ENCODE measurements at places on chromosomes 7 and 10.

DNA sequence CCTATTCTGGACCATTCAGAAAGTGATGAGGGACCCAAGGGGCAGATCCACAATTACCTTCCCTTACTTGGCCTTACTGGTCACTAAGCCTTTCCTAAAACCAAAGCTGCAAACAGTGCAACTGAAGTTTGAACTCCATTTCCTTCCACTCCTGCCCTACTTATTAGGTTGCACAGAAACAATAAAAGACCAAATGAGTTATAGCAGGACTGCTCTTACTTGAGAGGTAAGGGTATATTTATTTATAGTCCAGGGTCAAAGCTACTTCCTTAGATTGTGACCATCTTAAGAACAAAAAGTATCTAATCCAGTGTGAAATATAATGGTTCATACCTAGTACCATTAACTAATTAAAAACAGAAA, 27.0 kb downstream of the CDK6 start:
- no peak for DNase-seq

- DNase-seq, result no peak
Measured at GRCh38 chr7:108454674-108455550, 1.3 kb downstream of the NRCAM start.

DNA sequence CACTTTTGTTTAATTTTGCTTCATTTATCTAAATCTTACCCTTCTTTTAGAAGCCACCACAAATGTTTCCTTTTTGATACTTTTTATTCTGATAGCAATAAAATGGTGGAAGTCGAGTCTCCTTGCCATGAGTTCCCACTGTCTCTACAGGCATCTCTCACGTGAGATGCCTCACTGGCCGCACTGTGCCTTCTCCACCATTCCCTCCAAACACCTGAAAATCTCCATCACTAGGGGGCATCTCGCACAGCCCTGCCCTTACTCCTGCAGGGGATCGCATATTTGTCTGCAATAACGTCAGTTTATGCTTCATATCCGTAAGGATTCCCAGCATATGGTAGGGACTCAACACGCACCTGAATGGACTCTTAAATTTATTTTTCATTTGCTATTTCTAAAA, 56.3 kb upstream of the NCAPG2 start:
- DNase-seq, result no peak

- no peak for DNase-seq
Measured at GRCh38 chr10:84783386-84783785, 455.0 kb downstream of the CCSER2 start.

GRCh38 chr10:70462349-70462984, 16.1 kb upstream of the PALD1 start:
- DNase-seq, result no peak

DNA sequence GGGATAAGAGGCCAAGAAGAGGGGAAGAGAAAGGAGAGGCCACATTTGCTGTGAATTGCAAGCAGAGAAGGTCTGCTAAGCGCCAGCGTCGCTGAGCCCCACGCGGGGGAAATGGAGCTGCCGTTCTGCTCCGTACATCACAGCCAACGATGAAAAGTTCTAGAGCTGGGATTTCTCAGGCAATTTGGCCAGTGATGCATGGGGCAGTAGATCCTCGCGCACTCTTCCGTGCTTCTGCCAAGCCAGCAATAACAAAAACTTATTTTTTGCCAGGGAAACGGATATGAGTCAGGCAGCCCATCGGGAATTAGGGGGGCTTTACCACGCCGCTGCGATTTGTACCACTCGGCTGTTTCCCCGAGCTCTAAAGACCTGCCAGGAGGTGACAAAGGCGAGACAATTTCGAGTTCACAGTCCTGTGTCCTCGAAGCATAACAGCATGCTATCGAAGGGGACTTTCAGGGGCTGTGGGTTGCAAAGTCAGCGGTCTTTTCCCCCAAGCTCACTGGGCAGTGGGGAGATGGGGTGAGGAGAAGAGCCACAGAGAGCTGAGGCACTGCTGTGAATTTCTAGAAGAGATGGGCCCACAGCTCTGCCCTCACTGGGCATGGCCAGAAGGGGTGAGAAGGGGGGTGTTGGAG, 30.0 kb upstream of the SLF2 start:
- DNase-seq, result no peak

- no peak for DNase-seq
Measured at GRCh38 chr7:46015107-46015868, 94.2 kb upstream of the IGFBP3 start.

GRCh38 chr10:646118-646524, 43.3 kb downstream of the DIP2C start:
- DNase-seq, result no peak

DNA sequence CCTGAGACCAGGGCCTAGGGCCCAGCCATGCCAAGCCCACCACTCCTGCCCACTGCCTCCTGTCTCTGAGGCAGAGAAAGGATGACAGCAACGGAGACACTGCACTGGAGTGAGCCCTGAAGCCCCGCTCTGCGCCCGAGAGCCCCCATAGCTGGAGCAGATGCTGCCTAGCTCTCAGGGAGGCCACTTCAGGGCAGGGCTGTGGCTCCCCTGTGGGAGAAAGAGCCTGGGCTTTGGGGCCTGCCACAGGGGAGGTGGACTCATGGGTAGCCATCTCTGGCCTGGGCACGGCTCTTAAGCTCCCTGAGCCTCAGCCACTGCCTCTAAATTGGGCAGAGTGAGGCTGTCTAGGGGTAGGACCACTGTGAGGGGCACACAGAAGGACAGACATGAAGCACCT, 214.2 kb downstream of the GRID1 start:
- no peak for DNase-seq

DNA sequence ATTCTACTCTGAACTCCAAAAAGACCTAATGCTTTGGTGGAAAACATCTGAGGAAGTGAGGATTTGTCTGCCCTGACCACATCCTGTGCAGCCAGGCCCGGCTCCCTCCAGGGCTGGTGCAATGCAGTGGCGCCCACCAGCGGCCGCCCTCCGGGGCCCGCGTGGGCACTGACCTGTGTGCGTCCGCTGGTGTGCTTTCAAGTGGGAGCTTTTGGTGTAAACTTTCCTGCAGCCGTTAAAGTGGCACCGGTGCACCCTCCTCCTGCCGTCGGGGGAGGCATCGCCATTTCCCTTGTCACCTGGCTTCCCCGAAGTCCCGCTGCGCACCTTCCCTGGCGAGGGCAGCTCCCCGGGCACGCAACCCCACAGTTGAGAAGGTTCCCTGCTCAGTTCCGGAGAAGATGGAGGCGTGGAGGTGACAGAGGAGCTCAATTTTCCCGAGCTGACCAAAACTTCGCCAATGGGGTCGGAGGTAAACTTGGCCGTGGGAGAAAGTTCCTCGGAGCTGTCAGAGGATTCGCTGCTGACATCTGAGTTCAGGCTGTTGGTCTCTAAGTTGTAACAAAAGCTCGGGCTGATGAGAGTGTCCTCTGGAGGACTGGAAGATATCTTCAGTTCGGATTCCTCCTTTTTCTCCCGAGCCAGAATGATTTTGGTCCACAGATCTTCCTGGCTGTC, 3.4 kb downstream of the KLF6 start:
- peak; percentile 45 for DNase-seq

DNA sequence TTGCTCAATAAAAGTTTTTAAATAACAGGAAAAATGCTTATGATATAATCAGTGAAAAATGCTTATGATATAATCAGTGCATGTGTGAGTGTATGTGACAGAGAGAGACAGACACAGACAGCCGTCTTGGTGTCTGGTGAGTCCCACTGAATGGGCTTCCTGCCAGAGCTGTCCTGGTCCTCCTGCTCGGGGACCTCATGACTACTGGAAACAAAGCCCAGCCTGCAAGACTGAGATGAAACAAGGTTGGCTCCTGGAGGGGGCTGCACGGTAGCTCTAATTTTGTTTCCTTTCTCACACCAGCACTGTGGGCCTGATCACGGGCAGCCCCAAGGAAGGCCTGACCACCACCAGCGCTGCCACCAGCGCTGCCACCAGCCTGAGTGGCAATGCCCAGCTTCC, 57.3 kb downstream of the NRP1 start:
- DNase-seq, result no peak

DNA sequence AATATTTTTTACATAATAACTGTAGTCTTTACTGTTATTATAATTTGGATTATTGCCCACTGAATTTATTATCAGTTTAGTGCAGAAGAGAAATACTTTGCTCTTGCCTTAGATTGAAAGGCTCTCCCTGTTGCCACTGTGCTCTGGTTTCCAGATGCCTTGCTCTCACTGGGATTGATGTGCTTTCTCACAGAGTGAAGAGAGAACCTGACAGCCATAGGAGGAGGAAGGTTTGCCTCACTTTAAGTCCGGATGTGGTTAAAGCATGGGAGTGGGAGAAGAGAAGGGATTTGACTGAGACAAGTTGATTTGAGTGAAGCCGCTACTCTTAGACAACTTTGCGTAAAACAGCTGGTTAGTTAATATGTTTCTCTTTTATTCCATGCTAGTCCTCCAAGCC, 68.2 kb upstream of the RPA3 start:
- DNase-seq, result no peak

- no peak for DNase-seq
Measured at GRCh38 chr7:101172005-101172853, 6.9 kb upstream of the VGF start.

GRCh38 chr10:59995862-59996261, 89.5 kb upstream of the CCDC6 start:
- no peak for DNase-seq

- DNase-seq, result no peak
Measured at GRCh38 chr7:15675379-15675778, 11.1 kb downstream of the MEOX2 start.

DNA sequence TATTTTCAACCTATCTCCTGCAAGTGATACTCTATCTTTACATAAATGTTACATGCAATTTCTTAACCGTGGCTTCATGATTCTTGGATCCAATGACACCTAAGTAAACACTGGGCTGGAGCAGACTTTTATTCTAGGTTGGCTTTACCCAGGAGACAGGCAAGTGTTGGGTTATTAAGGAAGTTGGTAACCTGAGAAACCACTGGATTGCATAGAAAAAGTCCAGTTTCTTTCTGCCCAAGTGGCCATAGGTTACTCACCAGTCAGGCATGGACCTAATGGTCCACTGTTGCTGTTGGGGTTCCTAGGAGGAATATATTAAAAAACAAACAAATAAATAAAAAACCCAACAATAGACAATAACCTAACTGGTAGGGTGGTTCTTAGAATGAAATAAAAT, 112.8 kb downstream of the SEMA3D start:
- no peak for DNase-seq

- no peak for DNase-seq
Measured at GRCh38 chr7:95493844-95494243, 8.1 kb downstream of the ASB4 start.

DNA sequence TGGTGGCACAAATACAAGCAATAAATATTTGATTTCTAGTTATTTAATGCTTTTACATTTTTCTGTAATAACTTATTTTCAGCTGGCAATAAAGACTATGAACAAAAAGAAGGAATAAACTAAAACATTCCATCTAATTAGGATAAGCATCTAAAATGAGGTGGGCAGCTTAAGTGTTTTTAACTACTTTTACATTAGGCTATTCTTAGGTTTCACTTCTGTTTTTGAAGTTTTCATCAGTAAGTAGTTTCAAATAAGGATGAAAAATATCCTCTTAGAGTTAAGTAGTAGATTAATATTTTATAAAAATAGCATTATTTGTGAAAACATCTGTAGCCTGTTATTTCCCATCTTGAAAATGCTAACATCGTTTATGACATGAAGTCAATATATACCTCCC, 15.9 kb downstream of the NT5C2 start:
- no peak for DNase-seq

- DNase-seq, result peak; percentile 29
Measured at GRCh38 chr7:16223963-16224707, 197.2 kb downstream of the CRPPA start.

DNA sequence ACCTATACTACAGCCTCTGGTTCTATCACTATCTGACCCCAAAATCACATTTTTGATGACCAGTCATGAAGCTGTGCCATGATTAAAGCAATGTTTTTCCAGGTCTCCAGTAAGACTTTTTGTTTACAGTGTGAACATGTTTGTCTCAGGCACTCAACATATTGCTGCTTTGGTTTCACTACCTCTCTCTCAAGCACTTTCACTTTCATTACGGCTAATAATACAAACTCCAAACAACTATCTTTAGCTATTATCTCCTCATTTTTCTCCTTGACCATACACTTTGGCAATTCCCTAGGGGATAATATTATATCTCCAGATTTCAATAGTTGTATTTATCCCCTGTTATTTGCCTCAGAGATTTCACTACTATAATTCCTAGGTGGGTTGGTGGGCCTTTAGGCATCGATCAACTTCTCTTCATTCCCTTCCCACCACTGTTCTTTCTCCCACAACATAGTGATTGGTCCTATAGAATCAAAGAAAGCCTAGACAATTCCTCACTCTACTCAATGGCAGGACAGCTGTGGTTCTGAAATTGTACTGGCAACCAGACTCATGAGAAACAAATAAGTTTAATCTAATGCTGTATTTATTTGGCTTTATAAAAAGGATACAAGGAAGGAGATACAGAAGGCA, 261.4 kb upstream of the ZWINT start:
- no peak for DNase-seq

- no peak for DNase-seq
Measured at GRCh38 chr10:61399406-61399805, 53.8 kb downstream of the TMEM26 start.

GRCh38 chr10:56943221-56943755, 582.2 kb upstream of the ZWINT start:
- DNase-seq, result no peak

DNA sequence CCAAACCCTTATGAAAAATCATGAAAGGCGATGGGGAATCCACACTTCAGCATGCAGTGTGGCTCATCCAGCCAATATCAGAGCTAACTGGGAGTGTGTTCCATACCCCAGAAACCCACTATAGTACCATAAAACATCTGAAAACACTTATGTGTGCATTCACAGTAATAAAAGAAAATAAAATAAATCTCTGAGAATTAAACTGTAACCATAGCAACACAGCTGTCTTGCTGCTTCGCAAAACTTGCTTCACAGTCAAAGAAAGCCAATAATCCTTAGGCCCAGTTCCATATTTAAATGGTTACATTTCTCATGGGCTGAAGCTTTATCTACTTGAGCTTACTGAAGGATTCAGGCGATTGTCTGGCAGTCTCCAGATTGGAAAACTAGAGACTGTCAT, 19.9 kb upstream of the POLR1F start:
- DNase-seq, result no peak
